ENCODE measurements at places on chromosomes 5 and 9.

DNA sequence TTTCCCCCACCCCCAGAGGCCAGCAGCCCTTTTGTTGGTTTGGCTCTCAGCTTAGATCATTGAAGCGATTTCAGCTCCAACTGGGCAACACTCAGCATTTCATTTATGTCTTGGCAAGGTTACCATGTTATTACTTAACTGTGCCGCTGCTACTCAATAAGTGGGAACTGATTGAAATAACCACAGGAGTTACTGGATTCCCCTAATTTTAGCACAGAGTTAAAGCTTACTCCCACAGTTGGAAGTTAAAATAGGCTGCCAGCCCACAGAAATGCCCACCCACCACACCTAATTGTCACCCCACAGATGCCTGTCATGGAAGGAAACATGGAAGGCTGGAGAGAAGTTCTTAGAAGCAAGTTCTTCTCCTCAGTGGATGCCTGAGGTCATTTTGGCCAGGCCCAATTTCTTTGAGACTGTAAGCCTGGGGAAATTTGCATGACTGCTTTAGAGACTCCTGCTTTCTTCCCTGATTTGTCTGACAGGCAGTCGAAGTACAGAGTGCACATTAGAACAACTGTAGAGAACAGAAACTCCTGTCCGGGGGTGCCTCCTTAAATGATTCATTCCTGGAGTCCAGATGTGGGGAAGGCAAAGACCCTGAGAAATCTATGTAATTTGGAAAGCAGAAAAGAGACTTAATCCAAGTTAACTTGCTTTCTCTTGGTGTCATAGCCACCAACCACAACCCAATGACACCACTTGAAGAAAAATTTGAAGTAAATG is 370.0 kb downstream of the ZSWIM6 start:
- no peak for DNase-seq

DNA sequence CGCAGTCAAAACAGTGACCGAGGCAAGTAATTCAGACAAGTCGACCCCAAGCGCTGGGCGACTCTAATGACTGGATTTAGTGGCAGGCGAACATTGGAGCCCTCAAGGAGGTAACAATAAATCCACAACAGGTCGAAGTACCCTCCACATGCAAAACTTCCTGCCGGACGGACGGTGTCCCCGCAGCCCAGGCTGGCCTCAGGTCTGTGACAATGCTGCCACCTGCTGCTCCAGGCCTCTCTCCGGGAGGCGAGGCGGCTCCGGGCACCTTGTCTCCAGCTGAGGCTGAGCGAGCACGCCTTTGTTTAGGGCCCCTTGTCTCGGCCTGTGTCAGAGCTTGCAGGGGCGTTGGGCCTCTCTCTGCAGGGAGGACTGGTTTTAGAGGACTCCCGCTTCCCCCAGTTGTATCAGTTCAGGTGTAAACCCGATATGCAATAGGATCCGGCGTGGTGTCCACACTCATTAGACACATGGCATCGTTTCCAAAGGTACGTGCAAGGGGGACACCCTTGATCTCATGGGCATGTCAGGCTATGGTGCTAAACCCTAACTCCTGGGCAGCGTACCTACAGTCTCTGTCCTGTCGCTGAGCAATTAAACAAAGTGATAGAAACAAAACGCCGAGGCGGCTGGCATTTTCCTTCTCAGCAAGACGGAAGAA is 628.0 kb upstream of the ADAMTS16 start:
- DNase-seq: no peak

GRCh38 chr9:128718475-128718874 is 5.5 kb downstream of the ZDHHC12 start:
- no peak for DNase-seq

GRCh38 chr9:27261517-27262211 is 35.3 kb downstream of the EQTN start:
- no peak for DNase-seq

- DNase-seq: peak; percentile 46
Observed at GRCh38 chr9:3467593-3468219, 58.1 kb downstream of the RFX3 start.

DNA sequence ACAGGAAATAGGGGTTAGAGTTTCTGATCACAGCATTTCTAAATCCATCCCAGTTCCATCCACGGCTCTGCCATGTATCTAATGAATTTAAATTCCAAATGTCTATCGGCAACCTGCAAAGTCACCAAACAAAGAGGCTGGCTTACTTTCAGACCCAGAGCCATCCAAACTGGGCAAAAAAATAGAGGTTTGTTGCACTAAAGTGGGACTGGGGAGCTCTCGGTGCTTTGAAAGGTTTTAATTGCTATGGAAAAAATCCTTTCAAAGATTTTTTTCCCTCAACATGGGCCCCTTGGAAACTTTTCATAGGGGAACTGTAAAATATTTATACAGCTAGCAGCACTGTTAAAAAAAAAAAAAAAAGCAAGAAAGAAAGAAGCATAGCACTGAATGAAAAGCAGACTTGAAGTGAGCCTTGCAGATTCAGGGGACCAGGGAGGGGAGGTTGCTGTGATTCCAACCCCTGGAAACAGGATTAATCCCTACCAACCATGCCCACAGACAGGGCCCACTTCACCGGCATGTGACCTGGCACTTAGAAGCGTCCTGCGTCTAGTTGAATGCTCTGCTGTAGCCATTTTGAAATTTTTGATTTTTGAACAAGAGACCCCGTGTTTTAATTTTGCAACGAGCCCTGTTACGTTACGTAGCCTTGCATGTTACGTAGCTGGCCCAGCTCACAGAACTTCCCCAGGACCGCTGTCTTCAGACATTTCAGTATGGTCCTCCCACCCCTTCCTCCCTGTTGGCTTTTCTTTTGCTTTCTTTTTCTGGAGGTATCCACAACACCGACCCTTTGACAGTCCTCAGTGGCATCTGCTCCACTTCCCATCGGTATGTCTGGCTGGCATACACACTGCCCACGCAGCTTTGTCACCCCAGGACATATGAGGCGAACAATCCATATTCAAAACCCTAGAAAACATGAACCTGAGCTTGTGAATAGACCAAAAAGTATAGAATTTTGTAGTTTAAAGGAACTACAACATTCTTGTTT is 105.3 kb upstream of the NFIB start:
- no peak for DNase-seq

DNA sequence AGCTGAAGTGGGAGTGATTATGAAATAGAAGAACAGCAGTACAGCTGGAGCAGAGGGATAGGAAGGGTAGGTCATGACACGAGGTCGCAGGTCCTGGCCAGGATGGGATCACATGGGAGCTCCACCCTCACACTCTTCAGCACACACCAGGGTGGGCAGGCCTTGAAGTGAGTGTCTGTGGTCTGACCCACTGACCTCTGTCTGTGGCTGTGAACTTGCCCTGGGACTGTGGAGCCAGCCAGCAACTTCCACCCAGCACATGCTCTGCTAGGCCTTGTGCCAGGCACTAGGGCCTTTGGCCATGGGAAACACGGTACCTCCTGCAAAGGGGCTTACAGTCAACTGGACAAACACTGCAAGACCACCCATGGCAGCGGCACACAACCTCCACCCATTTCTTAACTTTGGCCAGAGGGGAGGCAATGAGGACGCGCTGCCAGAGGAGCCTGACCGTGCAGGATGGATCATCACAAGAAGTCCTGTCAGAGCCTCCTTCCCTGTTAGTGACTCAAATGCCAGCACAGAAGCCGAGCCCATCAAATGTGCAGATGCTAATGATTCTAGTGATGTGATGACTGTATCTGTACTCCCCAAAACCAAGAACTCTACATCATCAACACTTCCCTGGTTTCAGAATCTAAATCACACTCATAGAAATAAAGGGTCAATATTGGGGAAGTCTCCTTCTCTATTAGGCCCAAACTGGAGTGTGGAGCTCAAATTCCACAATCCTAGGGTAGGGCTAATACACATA is 113.6 kb downstream of the DPYSL3 start:
- DNase-seq: no peak

DNA sequence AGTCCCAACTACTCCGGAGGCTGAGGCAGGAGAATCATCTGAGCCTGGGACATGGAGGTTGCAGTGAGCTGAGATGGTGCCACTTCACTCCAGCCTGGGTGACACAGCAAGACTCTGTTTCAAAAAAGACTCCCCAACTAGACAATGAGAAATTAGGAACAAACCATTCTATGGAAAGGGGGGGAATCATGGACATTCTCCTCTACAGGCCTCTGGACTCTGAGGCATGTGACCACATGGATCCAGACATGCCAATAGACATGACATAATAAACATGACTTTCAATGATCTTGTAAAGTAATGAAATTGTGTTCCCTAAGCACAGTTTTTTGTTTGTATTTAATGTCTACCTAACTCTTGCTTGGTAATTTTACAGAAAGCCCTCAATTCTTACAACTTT is 8.8 kb downstream of the HOMER1 start:
- DNase-seq: no peak

DNA sequence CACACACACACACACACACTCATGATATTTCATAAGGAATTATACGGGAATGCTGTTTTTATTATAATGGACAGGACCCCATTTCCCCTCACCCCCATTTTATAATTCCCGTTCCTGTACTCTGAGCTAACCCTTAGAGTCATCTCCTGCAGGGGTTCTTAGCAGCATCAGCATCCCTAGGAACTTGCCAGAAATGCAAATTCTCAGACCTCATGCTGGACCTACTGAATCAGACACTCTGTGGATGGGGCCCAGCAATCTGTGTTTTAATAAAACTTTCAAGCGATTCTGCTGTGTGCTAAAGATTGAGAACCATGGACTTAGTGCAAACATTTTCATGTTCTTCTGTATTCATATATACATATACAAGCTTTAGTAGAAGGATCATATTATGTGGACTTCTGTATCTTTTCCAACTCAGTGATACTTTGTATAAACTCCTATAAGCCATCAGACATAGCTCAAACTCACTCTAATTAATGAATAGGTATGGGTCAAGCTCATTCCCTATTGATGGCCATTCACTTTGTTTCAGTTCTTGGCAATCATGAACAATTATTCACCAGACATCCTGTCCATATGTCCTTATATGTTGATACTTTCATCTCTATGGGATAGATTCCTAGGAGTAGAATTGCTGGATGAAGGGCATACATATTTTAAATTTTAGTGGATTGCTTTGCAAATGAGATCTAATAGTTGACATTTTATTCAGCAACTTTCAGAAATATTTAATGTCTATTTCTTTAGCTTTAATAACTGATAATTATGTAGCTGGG is 65.5 kb downstream of the ARHGEF28 start:
- DNase-seq: no peak

GRCh38 chr9:117088140-117088539 is 326.7 kb downstream of the ASTN2 start:
- DNase-seq: no peak
